CD8-positive, alpha-beta T cell (primary cell): ENCODE measurements at places on chromosomes 1 and 21. TPM values are rescaled to one million over a fixed set of nuclear protein-coding genes. Genes with fewer than 3 reads are reported as not detected.

- DNase-seq = no peak
Measured at GRCh38 chr1:99650030-99650429, 4.1 kb downstream of the PALMD start.

DNA sequence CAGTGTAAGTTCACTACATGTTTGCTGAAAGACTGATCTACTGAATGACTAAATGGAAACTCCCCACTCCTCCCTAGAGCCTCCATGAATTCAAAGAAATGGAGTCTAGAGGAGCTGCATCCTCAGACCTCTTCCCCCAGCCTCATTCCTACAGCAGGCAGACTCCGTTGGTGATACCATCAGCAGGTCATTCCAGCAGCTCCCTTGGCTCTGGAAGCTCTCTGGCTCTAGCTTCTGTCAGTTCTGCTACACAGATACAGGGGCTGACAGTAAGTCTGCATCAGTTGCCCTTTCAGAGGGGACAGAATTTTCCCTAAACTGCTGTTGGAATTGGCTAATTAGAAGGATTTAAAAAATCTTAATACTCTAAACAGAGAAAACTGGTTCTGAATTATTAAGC is 31.7 kb upstream of the DMRTA2 start:
- no peak for DNase-seq

The CFAP45 gene
- 7.1 TPM for total RNA-seq

GRCh38 chr1:28246427-28246832 is 10.5 kb downstream of the ATP5IF1 start:
- DNase-seq = peak; percentile 61

DNA sequence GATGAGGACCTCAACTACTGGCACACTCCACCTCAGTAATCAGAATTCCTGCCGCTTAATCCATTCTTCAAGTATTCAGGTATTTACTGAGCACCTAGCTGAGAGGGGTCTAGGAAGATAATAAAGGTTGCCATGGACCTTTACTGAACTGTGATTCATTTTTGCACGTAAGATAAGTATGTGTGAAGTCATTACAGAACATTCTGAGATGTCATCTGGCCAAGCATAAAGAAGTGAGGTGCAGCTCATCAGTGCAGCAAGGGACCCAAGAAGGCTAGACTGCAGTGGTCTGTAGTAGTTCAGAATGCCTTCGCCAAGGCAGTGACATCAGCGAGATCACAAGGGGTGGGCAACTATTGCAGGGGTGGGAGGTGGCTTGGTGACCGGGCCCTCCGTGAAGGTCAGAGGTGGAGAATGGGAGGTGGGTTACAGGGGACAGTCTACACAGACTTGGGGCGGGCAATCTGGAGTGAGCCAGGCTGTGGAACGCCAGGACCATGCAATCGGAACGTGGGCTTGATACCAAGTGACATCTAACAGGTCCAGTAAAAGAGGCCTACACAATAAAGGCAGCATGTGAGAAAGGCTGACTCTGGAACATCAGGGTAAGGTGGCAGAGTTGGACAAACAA is 107.4 kb downstream of the SLC45A1 start:
- DNase-seq = no peak

The RHCE gene
- total RNA-seq = 0.43 TPM

DNA sequence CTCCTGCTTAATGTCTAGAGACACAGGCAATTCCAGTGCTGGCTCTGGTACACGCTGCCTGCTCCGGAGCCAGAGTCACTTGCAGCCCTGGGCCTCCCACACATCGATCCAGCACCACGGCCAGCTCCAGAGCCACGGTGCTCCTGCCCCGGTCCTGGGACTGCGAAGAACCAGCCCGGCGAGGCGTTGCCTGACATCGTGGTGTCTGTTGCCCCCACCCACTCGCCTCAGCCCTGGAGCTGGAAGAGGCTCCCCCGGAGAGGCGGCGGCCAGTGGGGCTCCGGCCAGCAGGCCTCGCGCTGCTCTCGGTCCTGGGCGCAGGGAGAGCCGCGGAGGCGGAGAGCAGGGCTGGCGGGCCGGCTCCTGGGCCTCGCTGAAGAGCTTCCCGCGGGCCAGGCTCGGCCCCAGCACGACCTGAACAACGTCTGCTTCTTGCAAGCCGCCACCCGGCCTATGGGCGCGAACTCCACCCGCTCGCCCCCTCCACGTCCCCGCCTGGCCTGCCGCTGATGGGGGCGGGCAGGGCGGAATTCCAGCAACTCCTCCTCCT is 364.8 kb downstream of the CEP170 start:
- DNase-seq = no peak
